NB4 (cell line): ENCODE measurements at places on chromosomes 16 and 17.

GRCh38 chr17:2551928-2552327, 40.2 kb upstream of the METTL16 start:
- no peak for DNase-seq

GRCh38 chr16:11162586-11163268, 93.3 kb downstream of the SOCS1 start:
- no peak for DNase-seq

GRCh38 chr17:62652251-62653001, 25.0 kb downstream of the MRC2 start:
- DNase-seq, result peak; percentile 91

DNA sequence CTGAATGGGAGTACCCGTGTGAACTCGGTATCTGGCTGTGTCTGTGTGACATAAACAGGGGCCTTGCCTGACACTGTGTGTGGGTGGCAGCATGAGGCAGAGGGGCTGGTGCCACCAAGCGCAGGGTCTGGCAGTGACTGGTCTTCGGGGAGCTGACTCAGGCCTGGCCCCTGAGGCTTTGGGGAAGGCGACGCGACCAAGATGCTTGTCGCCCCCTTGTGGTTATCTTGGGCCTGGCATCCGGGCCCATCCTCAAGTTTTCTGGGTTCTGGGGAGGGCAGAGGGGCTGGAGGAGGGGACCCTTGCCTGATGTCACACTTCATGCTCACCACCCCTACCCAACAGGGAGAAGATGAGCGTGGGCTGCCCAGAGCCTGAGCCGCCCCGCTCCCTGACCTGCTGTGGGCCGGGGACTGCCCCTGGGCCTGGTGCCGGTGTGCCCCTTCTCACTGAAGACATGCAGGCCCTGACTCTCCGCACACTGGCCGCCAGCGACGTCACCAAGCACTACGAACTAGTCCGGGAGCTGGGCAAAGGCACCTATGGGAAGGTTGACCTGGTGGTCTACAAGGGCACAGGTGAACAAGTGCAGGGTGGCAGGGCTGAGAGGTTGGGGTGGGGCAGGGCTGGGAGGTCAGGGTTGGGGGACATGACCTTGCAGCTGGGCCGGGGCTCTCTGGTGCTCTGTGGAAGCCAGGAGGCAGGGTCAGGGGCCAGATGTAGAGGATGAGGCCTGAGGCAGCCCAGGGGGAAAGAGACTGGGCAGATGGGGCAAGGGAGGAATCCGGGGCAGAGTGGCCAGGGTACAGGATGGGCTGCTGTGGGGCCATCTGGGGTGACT, 24.9 kb downstream of the SBK1 start:
- DNase-seq, result peak; percentile 76

DNA sequence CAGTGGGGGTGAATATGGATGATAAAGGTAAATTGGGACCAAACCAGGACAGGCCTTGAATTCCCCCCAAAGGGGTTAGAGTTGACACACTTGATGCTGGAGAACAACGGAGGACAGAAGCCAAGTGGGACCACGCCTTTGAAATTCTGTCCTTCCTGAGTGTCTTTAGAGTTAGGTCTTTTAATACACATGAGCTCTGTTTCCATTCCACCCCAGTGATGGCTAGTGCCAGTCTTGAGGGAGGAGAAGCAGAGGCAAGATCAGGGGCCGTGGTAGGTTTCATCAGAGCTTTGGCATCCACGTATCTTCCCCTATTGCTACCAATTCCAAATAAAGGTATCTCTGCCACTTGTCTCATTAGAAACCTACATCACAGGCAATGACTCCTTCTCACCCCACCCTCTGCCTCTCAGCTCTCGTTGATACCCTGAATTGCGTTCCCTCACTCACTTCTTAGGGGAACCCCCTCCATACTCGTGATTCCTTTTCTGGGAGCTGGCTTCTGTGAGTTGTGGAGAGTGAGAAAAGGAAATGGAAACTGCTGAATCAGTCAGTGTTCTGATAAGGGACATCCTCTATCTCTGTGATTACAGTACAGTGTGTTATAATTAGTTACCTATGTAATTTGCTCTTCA, 2.4 kb upstream of the CCL3L1 start:
- DNase-seq, result no peak
